Anterior cingulate cortex (tissue), 58 donors: ENCODE measurements at places on chromosomes 5 and 9.

- no peak for DNase-seq
Observed at GRCh38 chr5:108003178-108003577, 332.4 kb upstream of the EFNA5 start.

- no peak for DNase-seq
Observed at GRCh38 chr5:137935694-137936093, 46.4 kb downstream of the PKD2L2 start.

DNA sequence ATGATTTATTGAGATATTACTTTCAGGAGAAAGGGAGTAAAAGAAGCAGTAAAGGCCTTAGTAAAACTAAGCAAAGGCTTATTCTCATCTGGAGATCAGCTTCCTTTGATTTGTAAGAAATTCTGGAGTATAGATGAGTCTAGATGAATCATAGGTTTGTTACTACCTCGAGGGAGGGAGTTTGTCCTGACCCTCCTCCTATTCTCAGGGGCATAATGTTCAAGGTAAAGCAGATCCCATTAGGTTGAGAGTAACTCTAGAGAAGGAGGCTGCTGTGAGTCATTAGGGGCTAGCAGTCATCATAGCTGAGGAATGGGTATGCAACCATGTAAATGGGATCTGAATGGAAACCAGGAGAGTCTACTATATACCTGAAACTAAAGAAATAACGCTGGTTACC is 155.5 kb upstream of the MOCS2 start:
- no peak for DNase-seq

- DNase-seq, result peak; percentile 24
Observed at GRCh38 chr5:91499943-91500531, 116.9 kb upstream of the ARRDC3 start.

- DNase-seq, result no peak
Observed at GRCh38 chr9:81791076-81791475, 101.7 kb upstream of the TLE1 start.

DNA sequence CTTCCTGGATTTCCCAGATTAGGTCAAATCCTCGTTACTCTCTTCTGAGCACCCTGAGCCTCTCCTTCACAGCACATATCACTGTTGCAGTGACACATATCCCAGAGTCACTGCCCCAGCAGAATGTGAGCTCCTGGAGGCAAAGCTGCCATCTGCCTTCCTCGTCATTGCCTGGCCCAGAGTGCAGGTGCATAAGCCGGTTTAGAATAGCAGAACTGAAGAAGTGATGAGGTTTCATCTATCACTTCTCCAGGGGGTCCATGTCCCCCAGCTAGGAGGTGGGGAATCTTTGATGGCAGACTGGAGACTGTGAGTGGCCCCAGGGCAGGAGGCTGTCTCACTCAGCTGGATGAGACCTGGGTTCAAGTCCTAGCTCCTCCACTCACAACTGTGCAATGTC is 25.8 kb downstream of the NIPAL4 start:
- DNase-seq, result no peak

- no peak for DNase-seq
Observed at GRCh38 chr5:95723632-95724369, 7.3 kb upstream of the RHOBTB3 start.

- no peak for DNase-seq
Observed at GRCh38 chr5:63250939-63251338, 672.3 kb downstream of the LRRC70 start.

- no peak for DNase-seq
Observed at GRCh38 chr5:543755-544674, 19.8 kb upstream of the SLC9A3 start.

GRCh38 chr9:18604767-18605730 is 131.1 kb downstream of the ADAMTSL1 start:
- DNase-seq, result no peak

GRCh38 chr5:122118356-122118948 is 10.9 kb upstream of the ZNF474 start:
- no peak for DNase-seq

- no peak for DNase-seq
Observed at GRCh38 chr9:127848756-127849504, 5.5 kb downstream of the ENG start.

- no peak for DNase-seq
Observed at GRCh38 chr9:89579741-89580385, 24.9 kb upstream of the GADD45G start.

GRCh38 chr5:1298067-1298551 is 3.2 kb upstream of the TERT start:
- DNase-seq, result no peak

DNA sequence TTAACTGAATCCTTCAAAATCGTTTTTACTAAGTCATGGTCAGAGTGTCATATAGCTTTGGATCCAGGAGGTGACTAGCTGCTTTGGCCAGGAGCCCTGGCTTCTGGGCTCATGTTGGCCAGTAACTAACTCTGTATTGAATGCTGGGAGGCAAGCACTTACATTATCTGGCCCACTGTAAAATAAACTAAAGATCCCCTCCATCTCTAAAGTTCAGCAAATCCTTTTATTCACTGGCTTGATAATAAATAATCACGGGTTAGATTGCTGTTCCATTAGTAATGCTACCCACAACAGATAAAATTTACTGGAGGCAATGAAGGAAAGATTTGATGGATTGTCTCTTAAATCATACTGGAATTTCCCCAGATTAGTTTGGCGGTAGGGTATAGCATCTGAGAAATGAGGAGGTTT is 382.2 kb upstream of the TLE4 start:
- DNase-seq, result no peak

DNA sequence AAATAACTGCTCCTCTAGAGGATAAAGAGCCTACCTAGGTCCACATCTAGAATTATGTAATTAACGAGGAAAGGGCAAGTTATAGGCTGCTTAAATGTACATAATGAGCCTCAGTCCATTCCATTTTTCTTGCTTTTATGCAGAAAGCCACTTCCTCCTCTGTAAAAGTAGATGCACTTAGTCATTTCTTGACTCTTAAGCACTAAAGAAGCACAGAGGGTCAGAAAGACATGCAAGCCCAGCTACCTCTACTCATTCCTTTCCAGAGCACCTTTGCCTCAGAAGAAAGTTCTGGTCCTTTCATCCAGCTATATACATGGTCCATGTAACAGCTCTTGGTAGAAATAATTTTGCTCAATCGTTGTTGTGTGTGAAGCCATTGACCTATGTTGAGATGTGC is 308.0 kb upstream of the NREP start:
- DNase-seq, result no peak

- no peak for DNase-seq
Observed at GRCh38 chr9:71237051-71237450, 115.6 kb upstream of the TRPM3 start.

GRCh38 chr5:141373673-141374317 is at the start of gene PCDHGA6:
Gene PCDHGA6, plus strand, starts transcription at chr5:141373891. Its CDS starts 193 bp downstream, at chr5:141374084.
- DNase-seq, result no peak

- DNase-seq, result no peak
Observed at GRCh38 chr5:87410931-87411330, 1.8 kb downstream of the CCNH start.

- no peak for DNase-seq
Observed at GRCh38 chr5:109163336-109163735, 246.4 kb downstream of the PJA2 start.

DNA sequence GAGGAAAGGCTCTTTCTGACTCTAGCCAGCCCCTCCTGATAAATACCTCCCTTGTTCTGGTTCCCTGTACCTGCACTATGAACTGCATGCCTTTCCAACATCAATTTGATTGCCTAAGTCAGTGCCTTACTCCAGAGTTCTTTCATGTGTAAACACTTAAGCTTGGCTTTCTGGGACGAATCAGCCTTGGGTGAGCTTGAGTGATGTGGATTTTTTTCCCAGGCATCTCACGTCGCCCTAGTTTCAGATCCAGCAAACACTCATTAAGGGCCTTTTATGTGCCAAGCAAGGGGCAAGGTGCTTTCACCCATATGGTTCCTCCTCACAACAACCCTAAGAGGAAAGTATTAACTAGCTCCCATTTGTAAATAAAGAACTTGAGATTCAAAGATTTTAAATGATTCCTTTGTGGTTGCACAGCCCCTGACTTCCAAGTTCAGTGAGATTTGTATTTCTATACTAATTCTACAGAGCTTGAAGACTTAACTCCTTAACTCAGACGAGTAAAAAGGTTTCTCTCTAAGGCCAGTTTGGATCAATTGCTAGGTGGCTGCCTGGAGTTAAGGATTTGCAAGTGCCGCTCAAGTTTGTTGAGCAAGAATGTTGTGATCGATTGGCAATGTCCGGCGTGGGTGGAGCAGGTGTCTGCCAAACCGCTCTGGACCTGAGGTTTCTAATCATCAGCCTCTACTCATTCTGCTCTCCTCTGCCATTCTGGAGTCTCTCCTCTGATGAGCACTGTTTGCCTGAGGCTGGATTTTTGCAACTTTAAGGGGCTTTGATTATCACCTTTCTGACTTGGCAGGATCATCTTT is 20.2 kb upstream of the TJP2 start:
- no peak for DNase-seq

DNA sequence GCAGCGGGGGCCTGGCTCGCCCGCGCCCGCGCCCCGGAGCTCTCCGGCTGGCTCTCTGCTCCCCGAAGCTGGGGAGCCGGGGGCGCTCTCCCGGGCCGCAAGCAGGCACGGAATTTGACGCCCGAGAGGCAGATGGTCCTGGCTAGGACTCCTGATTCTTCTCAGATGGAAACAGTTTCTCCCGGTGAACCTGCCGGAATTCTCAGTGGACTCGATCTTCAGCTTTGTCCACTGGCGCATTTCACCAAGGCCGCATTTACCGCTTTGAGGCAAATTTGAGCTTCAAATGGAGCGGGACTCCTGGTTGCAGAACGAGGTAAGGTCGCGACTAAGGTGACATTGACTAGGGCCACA is 305.7 kb upstream of the KCNN2 start:
- no peak for DNase-seq

GRCh38 chr5:173625673-173626504 is 9.4 kb upstream of the BOD1 start:
- DNase-seq, result no peak

GRCh38 chr5:124419531-124419930 is 326.9 kb downstream of the ZNF608 start:
- DNase-seq, result no peak

DNA sequence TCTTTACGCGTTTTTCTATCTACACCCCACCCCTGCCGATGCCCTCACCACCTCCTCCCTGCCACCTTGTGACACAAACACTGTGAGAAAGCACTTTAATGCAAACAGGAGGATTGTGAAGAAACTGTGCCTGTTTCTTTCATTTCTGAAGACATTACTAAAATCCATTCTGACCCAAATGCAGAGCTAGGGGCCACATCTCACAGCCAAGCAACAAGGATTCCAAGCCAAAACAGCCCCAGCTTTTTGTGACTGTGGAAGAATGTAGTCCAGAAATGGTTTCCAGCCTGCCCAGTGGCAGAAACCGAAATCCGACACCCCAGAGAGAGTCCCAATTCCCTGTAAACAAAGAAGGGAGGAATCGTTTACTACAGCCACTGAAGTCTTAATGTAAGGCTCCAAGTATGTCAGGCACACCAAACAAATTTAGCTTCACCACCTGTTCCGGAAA is 190.9 kb downstream of the TTC39B start:
- no peak for DNase-seq

DNA sequence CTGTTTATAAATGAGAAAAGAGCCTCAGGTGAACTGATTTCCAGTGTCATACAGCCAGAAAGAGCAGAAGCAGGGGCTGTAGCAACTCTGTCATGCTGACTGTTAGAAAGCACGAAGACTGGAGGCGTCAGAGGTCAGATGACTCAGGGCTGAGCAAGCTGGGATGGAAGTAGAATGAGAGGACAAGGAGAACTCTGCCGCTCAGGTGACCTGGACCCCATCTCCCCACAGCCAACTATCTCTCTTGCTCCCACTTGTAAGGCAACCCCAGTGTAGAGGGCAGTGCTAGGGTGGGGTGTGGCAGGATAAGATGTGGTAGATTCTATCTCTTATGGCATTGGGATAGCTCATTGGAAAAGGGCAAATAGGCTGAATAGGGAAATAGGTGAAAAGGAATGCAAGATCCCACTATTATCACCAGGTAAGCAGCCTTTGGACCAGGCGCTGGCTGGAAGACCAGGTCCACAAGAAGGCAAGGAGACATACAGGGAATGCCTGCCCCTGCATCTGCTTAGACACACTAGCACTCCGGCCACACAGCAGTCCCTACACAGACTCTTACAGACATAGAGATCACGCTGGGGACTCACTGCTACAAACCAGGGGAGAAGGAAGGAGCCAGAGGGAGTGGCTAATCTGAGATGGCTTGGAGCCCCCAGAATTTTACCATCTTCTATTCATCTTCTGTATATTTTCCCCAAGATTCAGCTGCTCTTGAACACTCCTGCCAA is 21.2 kb upstream of the LOX start:
- no peak for DNase-seq

GRCh38 chr5:8478326-8478725 is 609.4 kb downstream of the MTRR start:
- no peak for DNase-seq

GRCh38 chr9:69785757-69786156 is 25.9 kb upstream of the PTAR1 start:
- DNase-seq, result no peak

DNA sequence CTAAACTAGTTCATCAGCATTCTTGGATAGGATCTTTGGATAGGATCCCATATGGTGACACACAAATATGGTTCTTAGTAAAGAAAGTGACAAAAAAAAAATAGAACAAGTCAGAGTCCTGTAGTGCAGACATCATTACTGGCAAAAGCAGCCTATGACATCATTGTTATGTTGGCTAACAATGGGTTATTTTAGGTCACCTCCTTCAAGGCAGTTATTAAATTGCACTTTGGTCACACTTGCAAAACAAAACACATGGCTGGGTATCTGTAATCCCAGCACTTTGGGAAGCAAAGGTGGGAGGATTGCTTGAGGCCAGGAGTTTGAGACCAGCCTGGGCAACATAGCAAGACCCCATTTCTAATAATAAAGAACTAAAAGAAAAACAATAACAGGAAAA is 185.9 kb downstream of the KIAA0825 start:
- DNase-seq, result no peak

GRCh38 chr5:144467792-144468191 is 297.1 kb downstream of the KCTD16 start:
- DNase-seq, result no peak

DNA sequence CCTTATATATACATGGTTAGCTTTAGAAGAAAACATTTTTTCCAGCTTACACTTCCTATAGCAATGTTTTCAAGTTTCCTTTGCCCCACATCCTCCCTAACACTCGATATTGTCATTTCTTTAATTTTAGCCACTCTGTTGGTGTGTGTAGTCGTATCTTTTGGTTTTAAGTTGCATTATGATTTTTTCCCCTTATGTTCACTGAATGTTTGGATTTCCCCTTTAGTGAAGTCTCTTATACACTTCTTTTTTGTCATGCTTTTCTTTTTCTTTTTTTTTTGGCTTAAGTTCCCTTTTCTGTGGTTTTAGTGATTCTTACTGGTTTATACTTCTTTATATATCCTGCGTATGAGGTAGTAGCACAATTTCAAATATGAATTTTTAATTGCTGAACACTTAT is 58.8 kb downstream of the KDM4C start:
- DNase-seq, result no peak

- DNase-seq, result no peak
Observed at GRCh38 chr5:98765815-98766214, 7.6 kb upstream of the RGMB start.

- DNase-seq, result no peak
Observed at GRCh38 chr5:96706433-96707111, 44.4 kb downstream of the CAST start.

- no peak for DNase-seq
Observed at GRCh38 chr9:94921656-94922055, 195.2 kb downstream of the AOPEP start.

GRCh38 chr5:157161996-157162395 is 4.1 kb downstream of the GARIN3 start:
- DNase-seq, result no peak

GRCh38 chr9:128001779-128002298 is 21.1 kb upstream of the EEIG1 start:
- DNase-seq, result no peak
